NT2/D1 (cell line): ENCODE measurements at places on chromosomes 16 and 17.

- no peak for DNase-seq
Measured at GRCh38 chr17:57645950-57646665, 99.0 kb downstream of the CCDC182 start.

DNA sequence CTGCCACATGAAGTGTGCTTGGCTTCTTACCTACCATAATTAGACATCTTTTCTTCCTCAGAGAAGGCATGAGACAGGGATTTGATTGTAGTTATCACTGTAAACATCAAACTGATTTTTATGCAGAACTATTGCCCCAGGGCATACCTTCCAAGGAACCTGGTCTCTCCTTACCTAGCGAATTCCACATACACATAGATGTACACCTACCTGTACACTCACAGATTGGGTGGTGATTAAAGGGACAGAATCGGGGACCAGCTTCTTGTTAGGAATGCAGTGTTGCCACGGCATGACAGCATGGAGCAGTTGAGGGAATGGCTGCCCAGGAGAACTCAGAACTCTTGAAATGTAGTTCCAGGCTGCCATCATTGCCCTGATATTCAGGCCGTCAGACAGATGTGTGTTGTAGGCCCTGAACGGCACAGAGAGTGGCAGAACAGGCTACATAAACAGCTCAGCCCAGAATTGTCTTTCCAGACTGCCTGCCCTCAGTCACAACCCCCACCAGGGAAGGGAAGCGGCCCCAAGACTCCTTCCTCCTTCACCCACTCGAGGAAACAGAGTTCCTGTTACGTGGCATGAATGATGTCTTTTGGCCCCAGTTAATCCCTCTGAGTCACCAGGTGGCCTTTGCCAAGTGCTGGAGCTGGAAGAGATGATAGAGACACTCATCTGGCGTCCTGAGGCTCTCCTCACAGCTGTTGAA is 17.8 kb upstream of the NAGLU start:
- no peak for DNase-seq

DNA sequence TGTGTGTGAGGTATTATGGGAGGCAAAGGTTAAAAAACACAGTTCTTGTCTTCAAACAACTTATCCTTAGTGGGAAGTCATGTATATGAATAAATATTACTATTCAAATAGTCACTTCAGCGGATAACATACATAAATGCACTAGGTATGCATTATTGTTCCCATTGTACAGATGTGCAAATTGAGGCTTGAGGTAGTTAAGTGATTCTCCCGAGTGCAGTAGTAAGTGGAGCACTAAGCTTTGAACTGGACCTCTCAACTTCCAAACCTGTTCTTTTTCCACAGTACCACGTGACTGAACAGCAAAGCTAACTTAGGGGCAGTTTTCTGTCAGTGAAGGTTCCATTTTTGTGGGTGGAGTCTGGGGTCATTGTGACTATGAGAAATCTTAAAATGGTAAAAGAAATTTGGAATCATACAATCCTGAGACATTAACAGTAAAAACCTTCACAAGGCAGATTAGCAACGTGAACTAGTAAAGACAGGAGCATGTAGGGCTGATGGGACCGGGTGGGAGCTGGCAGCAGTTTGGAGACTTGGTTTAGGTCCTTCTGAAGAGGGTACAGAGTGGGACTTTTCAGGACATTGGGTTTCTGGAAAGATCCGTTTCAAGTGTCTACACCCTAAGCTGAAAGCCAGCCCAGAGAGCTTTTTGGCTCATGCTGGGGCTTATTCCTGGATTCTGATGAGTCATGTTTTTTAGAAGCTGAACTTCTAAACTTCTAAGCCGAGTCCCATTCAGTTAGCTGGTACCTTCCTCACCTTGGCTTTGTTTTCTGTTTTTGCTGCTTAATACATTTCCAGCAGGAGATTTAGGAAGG is 204.9 kb downstream of the PRKCA start:
- DNase-seq: no peak

GRCh38 chr16:46591257-46591656 is 29.9 kb downstream of the SHCBP1 start:
- no peak for DNase-seq

GRCh38 chr17:60145006-60145935 is 4.5 kb upstream of the CA4 start:
- no peak for DNase-seq

DNA sequence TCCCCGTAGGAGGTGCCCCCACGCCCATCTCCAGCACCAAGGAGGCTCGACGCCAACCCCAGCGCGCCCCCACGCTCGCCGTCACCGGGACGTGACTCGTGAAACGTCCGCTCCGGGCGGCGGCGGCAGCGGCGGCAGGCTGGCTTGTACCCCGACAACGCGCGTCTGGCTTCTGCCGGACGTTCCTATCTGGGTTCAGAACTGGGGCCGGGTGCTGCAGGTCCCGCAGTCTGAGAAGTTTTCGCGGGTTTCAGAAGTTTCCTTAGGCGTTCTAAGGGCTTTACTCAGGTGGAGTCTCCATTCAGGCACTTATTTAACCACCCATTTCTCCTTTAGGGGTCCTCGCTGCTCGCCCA is 672 bp upstream of the ALKBH5 start:
- DNase-seq: no peak

- DNase-seq: no peak
Measured at GRCh38 chr16:82384017-82384416, 214.0 kb upstream of the MPHOSPH6 start.

DNA sequence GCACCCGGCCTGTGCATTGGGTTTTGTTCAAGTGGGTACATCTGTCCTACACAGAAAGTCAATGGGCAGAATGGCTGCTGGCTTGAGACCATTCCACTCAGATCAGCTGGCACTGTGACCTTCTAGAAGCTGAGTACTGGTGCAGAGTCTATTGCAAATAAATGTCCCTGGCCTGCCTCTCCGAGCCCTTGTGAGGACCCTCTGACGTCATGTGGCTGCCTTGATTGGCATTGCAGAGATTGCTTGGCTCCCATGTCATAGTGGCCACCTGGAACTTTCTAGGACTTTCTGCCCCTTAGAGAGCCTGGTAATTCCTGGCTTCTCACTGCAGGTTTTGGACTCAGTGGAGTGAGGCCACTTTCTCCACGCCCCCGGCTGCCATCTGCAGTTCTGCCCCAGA is 211.3 kb downstream of the ENGASE start:
- DNase-seq: no peak

DNA sequence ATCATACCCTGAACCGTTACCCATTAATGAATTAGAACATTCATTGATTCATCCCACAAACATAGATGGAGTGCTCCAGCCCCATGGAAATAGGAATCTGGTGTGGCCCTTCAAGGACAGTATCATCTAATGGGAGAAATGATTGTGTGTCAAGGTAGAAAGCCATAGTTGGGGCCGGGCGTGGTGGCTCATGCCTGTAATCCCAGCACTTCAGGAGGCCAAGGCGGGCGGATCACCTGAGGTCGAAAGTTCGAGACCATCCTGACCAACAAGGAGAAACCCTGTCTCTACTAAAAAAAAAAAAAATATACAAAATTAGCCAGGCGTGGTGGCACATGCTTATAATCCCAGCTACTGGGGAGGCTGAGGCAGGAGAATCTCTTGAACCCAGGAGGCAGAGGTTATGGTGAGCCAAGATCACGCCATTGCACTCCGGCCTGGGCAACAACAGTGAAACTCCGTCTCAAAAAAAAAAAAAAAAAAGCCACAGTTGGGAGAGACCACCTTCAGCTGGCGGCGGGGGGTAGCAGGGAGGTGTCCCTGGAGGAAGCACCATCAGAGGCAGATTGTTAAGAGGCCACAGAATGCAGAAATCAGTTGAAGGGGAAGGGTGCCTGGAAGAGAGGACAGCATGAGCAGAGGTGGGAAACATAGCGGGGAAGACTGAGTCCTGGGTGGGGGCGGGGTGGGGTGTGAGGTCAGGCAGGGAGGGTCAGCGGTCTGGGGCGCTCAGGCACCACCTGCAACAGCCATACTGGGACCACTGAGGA is 60.0 kb downstream of the USP22 start:
- DNase-seq: no peak

- no peak for DNase-seq
Measured at GRCh38 chr17:81440511-81441244, 45.4 kb downstream of the BAHCC1 start.

- no peak for DNase-seq
Measured at GRCh38 chr17:18241229-18241871, 15.9 kb downstream of the LLGL1 start.

DNA sequence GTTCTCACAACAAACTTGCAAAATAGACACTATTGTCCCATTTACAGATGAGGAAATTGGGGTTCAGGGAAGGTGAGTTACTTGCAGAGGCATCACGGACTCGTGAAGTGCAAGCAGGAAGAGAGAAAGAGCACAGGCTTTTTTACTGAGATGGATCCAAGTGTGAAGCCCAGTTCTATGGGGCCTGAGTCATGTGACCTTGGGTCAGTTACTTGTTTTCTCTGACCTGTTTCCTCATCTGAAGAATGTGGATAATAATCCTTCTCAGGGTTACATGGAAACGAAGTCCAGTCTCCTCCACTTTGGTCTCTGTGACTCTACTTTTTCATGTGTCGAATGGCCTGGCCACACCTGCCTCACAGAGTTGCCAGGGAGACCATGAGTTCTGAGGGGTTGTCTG is 134.4 kb downstream of the SPACA3 start:
- DNase-seq: no peak

DNA sequence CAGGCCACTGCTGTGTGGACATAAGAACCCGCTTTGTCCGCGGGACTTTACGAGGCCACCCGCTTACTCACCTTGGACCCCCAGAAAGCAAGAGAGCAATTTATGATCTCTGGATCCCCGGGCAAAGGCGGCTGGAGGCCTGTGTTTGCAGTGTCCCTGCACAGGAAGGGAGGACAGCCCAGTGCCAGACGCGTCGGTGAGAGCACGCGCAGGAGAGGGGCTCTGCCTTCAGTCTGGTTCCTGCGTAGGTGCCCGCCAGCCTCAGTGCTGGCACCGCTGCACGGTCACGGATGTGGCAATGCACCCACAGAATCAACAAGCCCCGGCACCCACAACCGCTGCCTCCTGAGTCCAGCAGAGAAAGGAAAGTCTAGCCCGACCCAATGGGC is 248.4 kb downstream of the C16orf95 start:
- DNase-seq: no peak

DNA sequence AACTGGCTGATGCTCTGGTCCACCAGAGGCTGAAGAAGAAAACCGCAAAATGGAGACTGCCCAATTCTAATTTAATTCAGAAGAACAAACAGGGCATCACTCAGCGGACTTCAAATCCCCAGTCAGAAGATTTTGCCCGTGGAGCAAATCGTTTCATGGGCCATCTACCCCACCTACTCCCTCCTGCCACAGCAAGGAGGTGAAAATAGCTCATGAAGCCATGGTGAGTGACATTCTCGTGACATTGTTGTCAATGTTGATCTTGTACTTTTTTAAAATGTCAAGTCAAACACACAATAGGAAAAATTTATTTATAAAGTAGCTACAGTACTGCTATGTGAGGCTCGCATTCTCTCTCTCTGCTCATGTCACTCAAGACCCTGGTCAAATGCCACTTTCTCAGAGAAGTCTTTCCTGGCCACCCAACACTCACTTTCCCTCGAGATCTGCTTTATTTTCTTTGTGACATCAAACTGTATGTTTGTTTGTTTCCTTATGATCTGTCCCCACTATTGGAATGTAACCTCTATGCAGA is 31.3 kb upstream of the SOX9 start:
- DNase-seq: no peak

DNA sequence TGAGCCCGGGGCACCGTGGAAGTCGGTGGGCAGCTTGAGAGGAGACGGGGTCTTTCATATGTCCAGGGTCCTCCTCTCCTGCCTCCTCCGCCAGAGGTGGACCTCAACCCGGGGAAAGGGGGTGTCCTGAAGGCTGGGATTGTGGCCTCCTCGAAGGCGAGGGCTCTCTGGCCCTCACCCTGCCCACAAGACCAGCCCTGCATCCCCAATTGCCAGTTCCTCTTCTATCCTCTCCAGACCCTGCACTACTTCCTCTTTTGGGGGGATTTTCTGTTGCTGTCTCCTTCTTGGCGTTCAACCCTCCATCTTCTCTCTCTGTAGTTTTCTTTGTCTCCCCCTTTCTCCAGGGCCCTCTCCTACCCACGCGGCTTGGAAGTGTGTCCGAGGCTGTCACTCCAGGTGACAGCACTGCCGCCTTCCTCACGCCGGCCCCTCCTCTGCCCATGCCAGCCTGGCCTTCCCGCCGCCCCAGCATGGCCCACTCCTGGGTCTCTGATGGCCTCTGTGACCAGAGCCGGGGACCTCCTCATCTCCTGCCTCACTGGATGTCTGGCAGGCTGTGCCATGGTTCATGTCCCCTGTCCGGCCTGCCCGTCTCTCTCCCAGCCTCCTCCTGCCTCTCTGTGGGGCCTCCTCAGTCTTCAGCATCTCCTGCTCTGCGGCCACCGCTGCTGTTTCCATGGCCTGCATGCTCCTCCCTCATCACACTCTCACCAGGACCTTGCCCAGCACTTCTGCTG is 2.4 kb upstream of the ITGAX start:
- DNase-seq: no peak

DNA sequence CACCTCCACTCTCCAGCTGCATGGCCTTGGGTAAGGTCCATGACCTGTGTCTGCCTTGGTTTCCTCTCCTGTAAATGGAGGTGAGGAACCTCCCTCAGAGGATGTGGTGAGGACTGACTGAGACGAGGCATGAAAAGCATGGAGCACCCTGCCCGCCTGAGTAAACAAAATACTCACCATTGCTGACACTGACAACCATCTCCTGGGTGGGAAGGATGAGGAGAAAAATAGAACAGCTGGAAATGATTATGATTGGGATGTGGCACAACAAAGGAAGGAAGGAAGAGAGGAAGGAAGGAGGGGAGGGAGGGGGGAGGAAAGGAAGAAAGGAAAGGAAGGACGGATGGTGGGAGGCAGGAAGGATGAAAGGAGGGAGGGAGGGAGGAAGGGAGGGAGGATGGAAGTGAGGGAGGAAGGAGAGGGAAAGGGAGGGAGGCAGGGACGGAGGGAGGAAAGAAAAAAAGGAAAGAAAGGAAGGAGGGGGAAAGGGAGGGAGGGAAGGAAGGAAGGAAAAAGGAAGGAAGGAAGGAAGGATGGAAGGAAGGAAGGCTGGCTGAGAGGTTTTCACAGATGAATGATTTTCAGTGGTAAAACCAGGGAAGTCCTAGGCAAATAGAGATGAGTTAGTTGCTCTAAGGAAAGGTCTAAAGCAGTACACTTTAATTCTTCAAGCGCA is 276.5 kb upstream of the XYLT1 start:
- DNase-seq: no peak

- no peak for DNase-seq
Measured at GRCh38 chr17:79600681-79601131, 10.1 kb downstream of the RBFOX3 start.

GRCh38 chr17:75400326-75400939 is 5.0 kb downstream of the GRB2 start:
- no peak for DNase-seq

DNA sequence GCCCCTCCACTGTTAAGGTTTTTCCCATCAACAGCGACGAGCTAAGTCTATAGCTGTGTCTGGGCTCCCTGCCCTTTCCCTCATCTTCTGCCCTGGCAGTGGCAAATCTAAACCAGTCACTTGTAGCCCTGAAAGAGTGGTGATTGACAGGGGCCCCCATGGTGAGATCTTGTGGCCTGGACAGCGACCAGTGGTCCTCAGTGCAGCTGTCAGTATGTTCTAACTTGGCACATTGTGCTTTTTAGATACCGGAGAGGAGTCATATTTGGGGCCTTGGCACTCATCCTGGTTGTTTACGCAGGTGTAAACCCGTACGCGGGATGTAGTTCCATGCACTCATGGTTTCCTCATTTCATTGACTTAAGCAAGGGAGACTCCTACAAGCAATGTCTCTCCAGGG is 57.5 kb upstream of the ARHGAP44 start:
- no peak for DNase-seq

- no peak for DNase-seq
Measured at GRCh38 chr17:78429618-78429995, 51.2 kb downstream of the PGS1 start.
